NCI-H1417 (cell line): ENCODE measurements at places on chromosomes 2 and 18.

GRCh38 chr2:207589143-207589542, 36.1 kb downstream of the METTL21A start:
- no peak for DNase-seq

DNA sequence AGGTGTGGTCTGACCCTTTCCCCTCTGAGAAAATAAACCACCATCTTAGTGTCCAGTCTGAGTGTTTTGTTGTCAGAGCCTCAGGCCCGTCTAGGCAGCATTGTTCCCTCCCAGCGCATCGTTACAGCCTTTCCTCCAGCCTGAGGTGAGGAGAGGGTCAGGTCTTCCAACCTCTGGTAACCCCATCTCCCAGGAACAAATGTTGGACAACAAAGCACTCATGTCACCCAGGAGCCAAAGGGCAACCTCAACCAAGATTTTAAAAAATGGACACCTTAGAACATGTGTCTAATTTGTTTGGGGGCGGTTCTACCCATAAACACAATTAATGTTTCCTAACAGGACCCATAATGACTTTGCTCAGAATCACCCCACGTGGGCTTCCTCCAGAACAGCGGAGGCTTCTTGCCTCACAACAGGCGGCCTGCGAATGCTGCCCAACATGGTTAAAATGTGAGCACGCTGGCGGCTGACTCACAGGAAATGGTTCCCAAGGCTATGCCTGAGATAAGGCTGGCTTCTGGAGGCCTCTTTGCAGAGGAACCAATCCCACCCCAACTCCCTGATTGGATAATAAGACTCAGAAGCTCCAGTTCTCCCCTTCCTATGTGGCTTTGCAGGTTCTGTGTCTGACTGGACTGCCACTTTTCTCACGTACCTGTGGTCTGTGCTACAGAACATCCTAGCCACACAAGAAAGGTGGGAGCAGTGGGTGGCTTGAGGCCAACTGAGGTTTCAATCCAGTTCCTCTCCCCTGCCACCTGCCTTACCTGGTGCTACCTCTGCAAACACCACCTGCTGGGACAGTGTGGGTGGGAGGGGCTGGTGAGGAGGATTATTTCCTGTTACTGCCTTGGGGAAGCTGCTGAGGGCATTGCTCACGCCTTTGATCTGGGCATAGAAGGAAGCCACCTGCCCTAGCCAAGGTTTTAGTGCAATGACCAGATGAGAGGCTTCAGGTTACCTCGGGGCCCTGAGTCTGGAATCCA, 108.8 kb downstream of the B3GNT2 start:
- DNase-seq = peak; percentile 70

DNA sequence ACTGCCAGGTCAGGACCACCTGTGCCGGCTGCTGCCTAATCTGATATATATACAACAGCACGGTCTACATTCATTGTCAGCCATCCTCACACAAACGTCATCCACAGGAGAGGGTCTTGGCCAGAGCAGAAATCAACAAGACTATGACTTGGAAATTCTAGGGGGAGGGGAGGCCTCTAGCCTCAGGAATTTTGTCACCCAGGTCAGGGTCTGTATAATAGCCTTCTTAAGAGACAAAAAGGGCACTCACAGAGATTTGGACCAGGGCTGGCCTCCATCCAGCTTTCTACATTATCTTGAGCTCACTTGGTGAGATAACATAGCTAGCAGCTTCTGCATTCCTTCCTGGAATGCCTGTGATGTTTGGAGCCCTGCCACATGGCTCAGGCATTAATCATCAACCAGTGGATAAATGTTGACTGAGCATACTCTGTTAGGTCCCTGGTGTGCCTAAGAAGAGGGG, 50.4 kb upstream of the CTIF start:
- no peak for DNase-seq

DNA sequence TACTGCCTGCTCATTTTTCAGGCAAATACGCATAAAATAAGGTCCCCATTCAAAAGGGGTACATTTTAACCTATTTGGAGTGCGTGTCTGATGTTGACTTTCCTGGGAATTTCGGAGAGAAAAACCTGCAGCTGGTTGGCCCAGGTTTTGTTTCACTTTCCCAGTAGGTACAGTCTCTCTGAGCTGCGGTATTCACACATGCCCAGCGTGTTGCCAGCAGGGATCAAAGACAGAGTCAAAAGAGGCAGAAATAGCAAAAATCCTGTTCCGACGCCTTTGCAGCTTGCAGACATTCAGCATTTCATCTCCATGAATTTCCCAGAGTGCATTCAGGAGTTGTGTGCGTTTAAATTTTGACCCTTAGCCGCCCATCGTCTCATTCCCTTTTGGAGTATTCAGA, 855.4 kb upstream of the CELF4 start:
- DNase-seq = no peak

DNA sequence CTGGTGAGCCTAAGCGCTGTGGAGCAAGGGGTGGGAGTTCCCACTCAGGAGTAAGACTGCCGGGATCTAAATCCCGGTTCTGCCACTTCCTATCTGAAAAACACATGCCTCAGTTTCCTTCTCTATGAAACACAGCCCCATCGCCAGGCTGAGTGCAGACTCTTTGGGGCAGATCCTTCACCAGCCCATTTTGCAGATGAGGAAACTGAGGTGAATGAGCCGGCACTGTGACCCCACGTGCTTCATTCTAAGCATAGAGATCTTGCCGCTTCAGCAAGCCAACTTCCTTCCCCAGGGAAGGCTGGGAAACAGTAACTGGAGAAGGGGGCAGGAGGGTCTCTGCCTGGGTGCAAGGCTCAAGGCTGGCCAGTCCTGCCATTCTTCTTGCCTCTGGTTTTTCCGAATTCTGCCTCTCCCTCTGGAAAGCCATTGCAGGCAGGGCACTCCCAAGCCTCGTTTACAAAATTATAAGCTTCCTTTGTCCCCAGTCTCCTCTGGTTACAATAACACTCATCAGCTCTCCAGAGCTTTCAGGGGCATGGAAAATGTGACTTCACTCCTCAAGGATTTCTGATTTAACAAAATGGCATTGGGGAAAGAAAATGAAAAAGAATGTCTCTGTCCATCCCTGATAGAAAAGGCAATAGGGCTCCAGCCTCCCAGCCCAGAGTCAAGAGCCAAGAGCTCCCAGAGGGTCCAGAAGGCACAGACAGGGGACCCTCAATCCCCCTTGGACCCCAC, 249.2 kb downstream of the TNS1 start:
- no peak for DNase-seq

GRCh38 chr2:12429779-12430406, 286.8 kb upstream of the TRIB2 start:
- no peak for DNase-seq

- no peak for DNase-seq
These were observed 27.8 kb downstream of the OTOF start for GRCh38 chr2:26450031-26450635.

DNA sequence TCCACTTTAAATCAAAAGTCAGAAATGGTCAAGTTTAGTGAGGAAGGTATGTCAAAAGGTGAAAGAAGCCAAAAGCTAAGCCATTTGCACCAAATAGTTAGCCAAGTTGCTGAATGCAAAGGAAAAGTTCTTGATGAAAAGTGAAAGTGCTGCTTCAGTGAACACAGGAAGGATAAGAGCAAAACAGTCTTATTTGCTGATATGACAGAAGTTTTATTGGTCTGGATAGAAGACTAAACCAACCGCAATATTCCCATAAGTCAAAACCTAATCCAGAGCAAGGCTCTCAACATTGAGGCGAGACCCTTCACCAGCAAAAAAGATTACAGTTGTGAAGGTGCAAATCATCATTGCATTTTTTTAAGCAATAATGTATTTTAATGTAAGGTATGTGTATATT, 496.5 kb upstream of the LRATD1 start:
- DNase-seq = no peak

GRCh38 chr2:47048801-47049480, 106.2 kb downstream of the STPG4 start:
- DNase-seq = no peak

GRCh38 chr18:50096766-50097435, 98.0 kb downstream of the MYO5B start:
- no peak for DNase-seq

DNA sequence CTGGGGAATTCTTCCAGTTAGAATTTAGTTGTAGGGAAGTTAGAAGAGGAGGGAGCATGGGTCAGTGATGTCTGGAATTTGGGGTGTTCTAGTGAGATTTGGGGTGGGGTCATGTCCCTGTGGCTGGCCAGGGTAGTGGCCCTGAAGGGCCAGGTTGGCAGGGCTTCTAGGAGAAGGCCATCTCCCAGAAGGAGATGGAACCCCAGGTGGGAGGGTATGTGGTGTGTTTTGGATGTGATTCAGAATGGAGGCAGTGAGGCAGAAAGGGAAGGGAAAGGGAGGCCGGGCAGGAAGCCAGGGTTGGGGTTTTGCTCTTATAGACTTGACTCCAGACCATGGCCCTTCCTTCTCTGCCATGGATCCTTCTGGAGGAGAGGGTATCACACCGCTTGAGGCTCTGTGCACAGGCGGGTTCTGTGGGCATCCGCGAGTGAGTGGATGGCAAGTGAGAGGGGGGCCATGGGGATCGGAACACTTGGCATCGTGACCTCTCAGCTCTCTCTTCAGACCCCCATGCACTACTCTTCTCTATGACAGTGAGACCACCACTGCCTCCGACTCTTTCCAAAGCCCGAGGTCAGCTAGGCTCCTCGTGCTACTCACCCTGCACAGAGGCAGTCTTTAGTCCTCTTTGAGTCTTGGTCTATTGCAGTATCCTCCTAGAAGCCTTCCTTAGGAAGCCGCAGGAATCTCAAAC, 7.3 kb downstream of the GREB1 start:
- DNase-seq = no peak

GRCh38 chr2:85143463-85144082, 10.4 kb downstream of the TCF7L1 start:
- no peak for DNase-seq

GRCh38 chr18:22673182-22673862, 255.6 kb upstream of the CTAGE1 start:
- no peak for DNase-seq

DNA sequence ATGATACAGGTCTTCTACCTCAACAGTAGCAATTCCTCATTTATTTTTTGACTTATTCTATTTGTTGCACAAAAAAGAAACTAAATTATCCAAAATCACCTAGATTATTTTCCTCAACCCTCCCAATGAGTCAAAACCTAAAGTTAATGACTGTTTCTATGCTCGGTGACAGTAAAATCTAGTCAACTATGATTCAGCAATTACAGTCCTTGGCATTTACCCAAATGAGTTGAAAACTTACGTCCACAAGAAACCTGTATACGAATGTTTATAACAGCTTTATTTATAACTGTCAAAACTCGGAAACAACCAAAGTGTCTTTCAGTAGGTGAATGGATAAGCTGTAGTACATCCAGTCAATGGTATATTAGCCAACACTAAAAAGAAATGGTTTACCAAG, 439.3 kb downstream of the CBLN2 start:
- DNase-seq = no peak

DNA sequence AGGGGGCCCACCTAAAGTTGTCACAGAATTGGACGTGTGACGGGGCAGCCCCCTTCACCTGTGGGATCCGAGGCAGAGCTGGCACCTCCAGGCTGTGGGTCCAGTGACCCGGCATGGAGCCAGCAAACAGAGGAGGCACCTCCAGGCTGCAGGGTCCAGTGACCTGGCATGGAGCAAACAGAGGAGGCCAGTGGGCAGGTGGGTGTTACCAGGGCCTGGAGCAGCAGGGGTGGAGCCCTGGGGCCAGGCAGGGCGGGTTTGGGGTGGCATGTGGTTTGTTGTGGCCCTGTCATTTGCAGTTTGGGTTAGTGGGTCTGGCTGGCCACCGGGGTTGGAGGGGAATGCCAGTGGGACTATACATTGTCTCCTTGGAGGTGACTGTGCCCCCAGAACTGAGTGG, 68.2 kb downstream of the HPCAL1 start:
- DNase-seq = no peak

DNA sequence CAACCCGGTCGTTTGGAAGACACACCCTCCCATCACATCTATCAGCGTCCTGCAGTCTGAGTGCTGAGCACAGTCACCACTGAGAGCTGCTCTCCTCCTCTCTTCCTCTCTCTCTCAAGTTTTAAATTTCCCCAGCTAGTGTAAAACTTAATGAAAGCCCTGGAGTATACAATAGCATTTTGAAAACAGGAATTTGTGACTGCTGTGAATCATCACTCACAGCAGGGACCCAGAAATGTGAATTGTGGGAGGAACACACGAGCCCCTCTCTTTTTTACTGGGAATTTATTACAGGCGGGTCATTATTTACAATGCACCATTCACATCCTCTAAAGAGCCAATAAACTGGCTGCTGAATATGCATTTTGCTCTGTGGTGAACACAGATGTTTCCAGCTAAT, 185.0 kb upstream of the SMIM21 start:
- DNase-seq = no peak

- DNase-seq = no peak
These were observed 84.6 kb upstream of the RANBP2 start for GRCh38 chr2:108634576-108635160.

- no peak for DNase-seq
These were observed 45.2 kb upstream of the ASB1 start for GRCh38 chr2:238381341-238382115.

- DNase-seq = no peak
These were observed 31.3 kb upstream of the TOGARAM2 start for GRCh38 chr2:28949617-28950305.

DNA sequence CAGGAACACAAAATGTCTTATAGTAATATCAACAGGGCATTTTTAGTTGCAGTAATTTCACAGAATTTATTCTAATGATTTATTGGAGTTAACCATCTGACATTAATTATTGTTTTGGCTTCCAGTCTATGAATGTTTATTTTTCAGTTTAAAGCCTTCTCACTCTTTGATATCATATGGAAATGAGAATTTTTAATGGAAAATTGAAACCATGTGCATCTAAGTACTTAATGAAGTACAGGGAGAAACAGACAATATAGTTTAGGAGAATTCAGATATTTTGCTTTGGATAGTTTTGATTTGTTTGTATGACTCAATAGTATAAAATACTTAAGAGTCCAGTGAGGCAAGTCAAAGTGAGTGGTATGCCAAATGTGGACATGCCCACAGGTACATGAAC, 126.1 kb downstream of the OLA1 start:
- DNase-seq = peak; percentile 77

- no peak for DNase-seq
These were observed 288.8 kb upstream of the CELF4 start for GRCh38 chr18:37854396-37854795.

GRCh38 chr18:62933261-62933887, 218.0 kb downstream of the PHLPP1 start:
- no peak for DNase-seq

GRCh38 chr2:28209261-28209691, 183.4 kb upstream of the FOSL2 start:
- no peak for DNase-seq

GRCh38 chr2:63888053-63888452, 46.4 kb downstream of the UGP2 start:
- DNase-seq = no peak

GRCh38 chr2:126852361-126852760, 46.3 kb upstream of the TEX51 start:
- DNase-seq = no peak

DNA sequence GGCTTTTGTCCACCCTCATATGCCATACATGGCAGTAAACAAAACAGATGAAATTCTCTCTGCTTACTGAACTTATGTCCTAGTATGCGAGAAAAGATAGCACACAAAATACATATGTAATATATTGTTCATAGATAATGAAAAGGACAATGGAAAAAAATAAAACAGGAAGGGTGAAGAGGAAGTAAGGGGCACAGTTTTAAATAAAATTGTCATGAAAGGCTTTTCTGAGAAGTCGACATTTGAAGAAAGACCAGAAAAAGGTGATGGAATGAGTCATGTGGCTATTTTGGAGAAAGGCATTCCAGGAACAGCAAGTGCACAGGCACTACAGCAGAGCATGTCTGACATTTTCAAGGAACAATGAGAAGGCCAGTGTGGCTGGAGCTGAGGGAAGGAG, 56.4 kb downstream of the KCNH7 start:
- no peak for DNase-seq

GRCh38 chr2:69200107-69200520, 186.9 kb downstream of the GFPT1 start:
- no peak for DNase-seq
